Islet precursor cell (in vitro differentiated cells): ENCODE measurements at places on chromosomes 2 and 18.

DNA sequence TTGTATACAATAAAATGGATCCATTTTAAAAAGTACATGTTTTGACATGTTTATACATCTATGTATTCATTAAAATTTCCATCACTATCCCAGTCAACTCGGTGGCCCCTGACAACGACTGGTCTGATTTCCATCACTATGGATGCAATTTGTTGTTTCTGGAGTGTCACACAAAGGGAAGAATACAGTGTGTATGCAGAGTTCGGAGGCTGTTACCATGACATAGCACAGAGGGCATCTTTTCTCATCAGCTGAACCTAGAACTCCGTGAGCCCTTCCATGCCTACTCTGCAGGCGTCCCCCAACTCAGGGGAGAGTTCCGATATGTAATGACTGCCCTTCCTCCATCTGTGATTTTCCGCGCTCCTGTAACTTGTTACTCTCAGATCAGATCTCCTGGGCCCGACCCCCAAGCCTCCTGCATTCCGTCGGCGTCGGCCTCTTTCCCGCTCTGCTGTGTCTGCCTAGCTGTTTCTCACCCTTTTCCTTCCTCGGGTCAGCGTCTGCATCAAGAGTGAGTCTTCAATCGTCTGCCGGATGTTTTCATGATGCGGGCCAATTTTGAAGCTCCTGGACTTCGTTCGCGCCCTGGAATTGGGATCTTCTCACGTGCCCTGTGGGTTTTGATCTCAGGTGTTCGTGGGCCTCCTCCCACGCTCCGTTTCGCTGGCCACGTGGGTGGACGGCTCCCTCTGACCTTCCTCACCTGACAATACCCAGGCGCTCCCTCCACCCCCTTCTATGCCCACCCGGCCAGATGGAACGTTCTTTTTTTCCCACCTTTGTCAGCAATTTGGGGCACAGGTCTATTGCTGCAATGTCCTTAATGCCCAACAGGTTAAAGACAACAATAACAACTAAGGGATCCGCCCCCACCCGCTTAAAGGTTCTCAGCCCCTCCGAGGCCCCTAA, 161.0 kb downstream of the TWIST2 start:
- peak; percentile 50 for DNase-seq

GRCh38 chr2:14134771-14135170, 497.7 kb upstream of the LRATD1 start:
- DNase-seq = no peak

- peak; percentile 21 for DNase-seq
Observed at GRCh38 chr2:219897456-219897855, 270.0 kb downstream of the SLC4A3 start.

DNA sequence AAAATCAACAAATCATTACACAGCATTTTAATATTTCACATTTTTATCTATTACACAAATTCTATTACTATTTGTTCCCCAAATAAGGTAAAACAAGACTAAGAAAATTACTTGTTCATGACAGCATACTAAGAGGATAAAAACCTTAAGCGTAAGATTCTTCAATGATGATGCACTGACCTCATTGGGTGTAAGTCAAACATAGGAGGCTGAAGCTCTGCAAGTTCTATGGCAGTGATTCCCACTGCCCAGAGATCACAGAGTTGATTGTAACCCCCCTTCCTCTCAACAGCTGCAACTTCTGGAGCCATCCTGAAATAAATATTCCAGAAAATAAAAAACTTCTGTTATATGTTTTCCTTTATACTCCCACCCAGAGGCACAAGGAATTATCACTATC, 82.2 kb upstream of the CDKL4 start:
- no peak for DNase-seq

GRCh38 chr2:200509235-200509611, 645 bp downstream of the KCTD18 start:
- no peak for DNase-seq

DNA sequence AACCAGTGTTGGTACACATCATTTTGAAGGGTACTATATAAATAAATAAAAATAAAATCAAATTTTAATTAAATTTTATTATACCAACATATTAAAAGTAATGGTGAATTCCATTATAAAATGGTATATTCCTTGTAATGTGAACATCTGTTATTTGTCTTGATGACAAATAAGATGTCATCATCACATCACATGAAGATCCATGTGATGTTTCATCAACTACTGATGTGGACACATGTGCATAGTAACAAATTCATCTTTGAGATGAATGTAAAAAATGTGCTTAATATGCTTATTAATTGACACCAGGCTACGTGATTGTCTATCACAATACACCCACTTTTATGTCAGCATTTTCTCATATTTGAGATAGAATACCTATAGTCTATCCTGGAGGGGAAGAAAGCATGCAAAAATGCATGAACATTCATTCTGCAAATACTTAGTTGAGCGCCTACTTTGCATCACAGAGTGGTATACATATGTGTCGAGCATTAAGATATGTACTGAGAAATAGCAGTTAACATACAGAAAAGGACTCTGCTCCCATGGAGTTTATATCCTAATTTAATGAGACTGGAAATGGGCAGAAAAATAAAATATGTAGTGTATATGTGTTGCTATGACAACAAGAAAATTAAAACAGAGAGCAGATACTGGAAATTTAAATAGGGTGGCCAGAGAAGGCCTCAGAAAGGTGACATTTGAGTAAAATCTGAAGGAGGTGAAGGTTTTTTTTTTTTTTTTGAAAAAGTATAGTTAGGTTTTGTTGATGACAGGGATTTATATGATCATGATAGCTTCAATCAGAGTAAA, 281.1 kb downstream of the ARHGAP15 start:
- no peak for DNase-seq

DNA sequence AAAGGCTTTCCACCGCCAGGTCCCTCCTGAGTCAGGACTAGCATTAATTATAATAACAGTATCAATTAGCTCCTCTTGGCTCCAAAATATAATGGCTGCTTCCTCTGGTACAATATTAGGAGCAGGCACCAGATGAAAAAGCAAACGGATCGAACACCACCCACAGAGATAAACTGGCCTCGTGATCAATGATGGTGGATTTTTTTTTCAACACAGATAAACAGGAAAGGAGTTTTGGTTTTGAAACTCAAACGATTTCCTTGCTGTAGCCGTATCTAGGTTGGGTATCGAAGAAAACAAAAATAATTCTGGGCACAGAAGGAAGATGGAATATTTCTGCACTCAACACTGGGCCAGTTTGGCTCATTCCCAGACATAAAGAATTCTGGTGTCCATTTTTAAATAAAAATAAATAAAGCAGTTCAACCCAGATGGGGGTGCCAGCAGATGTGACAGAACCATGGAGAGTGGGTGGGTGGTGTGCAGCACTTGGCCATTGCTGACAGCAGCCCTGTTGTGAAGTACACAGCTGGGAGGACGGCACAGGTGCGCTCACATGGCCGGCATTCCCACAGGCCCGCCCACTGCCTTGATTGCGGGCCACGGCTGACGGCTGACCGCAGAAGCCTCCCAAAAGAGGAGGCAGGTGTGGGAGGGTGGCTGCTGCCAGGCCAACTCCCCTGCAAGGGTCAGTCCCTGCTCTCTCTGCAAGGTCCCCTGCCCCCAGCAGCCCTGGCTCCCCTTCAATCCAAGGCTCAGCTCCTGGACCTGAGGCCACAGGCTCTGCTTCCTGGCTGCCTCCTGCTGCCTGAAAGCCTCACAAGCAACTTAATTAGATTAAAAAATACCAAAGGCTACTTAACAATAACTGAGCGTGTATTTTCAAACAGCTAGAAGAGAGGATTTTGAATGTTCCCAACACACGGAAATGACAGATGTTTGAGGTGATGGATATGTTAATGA, 351.9 kb upstream of the ID2 start:
- peak; percentile 40 for DNase-seq

DNA sequence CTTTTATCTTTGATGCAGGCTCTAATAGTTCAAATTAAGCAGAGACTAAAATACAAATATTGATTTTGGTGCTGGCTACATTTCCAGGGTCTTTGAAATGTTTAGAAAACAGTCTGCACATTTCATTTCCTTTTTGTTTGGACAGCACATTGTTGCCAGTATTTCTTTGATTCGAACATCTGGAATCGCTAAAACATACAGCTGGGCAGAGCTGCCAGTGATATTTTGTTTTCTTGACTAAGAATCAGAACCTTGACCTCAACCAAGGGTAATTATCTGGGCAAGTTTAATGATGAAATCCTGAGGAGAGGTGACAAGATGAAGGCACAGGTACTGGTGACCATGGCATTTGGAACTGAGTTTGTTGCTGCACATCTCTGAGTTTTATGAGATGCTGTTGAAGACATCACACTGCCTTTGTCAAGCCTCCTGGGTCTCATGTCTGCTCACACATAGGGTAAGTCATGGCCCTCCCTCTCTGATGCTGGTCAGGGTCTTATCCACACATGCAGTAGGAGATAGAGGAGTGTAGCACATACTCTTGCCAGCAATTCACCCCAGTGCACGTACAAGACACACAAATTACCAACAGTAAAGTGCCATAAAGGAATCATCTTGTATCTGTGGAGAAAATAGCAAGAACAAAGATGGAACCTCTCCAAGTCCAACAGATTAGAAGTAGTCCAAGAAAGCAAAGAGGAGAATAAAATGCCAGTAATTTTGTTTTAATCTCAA, 391.9 kb downstream of the RND3 start:
- no peak for DNase-seq

DNA sequence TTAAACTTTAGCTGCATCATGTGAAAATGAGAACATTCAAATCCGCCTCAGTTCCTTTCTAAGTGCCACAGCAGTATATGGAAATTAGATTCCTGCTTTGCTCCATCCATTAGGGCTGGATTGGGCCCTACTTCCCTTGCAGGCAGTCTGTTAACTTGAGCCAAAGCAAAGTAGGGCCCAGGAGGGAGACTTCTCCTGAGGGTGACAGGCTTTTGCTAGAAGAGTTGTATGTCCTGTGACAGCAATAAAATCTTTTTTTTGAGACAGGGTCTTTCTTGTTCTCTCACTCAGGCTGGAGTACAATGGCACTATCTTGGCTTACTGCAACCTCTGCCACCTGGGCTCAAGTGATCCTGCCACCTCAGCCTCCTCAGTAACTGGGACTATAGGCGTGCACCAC, 28.1 kb downstream of the VIL1 start:
- DNase-seq = no peak

GRCh38 chr18:67517444-67517765, 885 bp upstream of the DSEL start:
- no peak for DNase-seq

- DNase-seq = no peak
Observed at GRCh38 chr2:13050764-13051163, 334.0 kb downstream of the TRIB2 start.

DNA sequence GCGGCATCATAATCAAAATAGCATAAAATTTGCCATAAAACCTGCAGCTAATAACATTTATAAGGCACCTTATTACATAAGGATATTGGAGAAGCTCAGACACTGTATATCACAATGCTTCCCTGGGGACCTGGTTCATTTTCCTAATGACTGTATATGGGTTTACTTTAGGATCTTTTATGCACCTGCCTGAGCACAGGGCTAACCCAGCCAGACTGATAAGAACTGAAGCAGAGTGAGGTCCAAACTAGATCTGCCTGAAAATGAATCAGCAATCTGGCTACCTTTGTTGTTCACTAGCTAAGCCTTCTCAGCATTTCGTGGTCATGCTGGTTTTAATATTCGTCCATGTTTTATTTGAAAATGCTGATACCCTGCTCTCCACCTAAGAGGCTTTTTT, 1922.3 kb upstream of the CELF4 start:
- no peak for DNase-seq

- DNase-seq = no peak
Observed at GRCh38 chr2:10039658-10040410, 3.5 kb upstream of the KLF11 start.

DNA sequence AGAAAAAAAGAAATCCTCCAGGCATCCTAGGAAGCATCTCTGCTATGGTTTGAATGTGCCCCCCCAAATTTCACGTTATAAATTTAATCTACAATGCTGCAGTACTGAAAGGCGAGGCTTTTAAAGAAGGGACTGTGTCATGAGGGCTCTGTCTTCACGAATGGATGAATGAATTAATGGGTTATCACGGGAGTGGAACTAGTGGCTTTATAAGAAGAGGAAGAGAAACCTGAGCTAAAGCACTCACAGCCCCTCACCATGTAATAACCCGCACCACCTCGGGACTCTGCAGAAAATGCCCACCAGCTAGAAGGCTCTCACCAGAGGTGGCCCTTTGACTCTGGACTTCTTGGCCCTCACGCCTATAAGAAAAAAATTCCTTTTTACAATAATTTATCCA, 27.6 kb downstream of the RNU4ATAC start:
- no peak for DNase-seq

GRCh38 chr2:199798831-199799580, 52.0 kb downstream of the FTCDNL1 start:
- no peak for DNase-seq

- DNase-seq = no peak
Observed at GRCh38 chr2:189375842-189376241, 65.4 kb upstream of the WDR75 start.

DNA sequence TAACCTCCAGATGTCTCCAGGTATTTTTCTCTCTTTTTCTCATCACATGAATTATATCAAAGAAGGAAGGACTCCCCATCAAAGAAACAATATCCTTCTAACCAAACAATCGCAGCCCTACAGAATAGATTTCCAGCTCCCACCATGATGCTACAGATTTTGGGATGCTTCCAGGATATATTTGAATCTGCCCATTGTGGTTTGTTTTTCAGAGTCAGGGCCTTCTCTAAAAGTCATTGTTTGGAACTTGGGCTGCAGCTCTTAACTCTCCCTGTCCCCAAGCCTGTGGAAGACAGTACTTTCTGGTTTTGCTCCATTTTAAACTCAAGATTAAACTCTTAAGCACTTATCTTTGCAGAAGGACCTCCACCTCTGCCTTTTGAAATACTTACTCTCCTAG, 223.2 kb downstream of the PMAIP1 start:
- DNase-seq = no peak

DNA sequence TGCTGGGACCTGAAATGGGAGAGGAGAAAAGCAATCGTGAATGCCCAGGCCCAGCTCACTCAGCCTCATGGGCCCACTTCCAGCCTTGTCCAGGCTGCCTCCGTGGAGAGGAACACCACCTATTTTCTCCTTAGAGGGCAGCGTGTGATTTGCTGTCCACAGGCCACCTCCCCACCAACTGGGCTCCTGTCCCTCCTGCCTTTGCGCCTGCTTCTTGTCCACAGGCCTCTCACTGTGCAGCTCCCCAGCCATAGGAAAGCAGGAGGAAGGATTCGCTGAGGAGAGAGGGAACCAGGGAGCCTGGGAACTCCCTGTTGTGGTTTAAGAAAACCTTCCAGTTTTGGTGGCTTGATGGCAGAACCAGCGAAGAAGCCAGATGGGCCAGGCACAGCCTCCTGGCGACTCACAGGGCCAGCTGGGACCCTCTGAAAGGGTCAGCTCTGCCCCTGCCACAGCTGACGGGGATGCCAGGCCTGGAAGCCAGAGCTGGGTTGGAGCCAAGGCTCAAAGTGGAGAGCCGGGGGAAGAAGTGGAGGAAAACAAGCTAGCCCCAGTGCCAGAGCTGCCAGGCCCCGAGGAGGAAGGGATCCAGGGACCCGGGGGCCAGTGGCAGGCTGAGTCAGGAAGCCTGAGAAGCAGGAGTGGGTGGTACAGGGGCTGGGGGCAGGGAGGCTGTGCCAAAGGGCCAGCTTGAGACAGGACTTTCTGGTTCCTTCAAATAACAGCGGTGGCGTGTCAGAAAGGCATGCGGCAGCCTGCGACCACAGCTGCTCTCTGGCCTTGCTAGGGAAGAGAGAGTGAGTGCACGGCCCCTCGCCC, 9.9 kb downstream of the TMBIM1 start:
- DNase-seq = peak; percentile 98

GRCh38 chr2:173358616-173359015, 3.9 kb downstream of the CDCA7 start:
- no peak for DNase-seq
